A549 treated with CORT108297 at 1 μM for 4 hours (cell line): ENCODE measurements at places on chromosomes 6 and 20. TPM values are rescaled to one million over a fixed set of nuclear protein-coding genes. Genes with fewer than 3 reads are reported as not detected.

C6orf58 gene
- 0.13 to 0.24 TPM (median 0.15 TPM) in 5 replicates for total RNA-seq

TMEM63B gene
- total RNA-seq = 12.7 to 18.0 TPM (median 16.7 TPM) in 5 replicates

XKR7 gene
- 0.02 TPM in 1 of 5 replicates, not detected in the others for total RNA-seq

DPPA5 gene
- not detected in 5 replicates for total RNA-seq

CNBD2 gene
- 4.8 to 6.5 TPM (median 5.8 TPM) in 5 replicates for total RNA-seq

EPPIN gene
- not detected in 5 replicates for total RNA-seq

SLC35F1 gene
- total RNA-seq = not detected in 5 replicates

MUC22 gene
- total RNA-seq = 0.02 to 0.03 TPM (median 0.02 TPM) in 3 of 5 replicates, not detected in the others

DTNBP1 gene
- 8.6 to 13.3 TPM (median 12.9 TPM) in 5 replicates for total RNA-seq
